Trophoblast cell (in vitro differentiated cells and primary cell): ENCODE measurements at places on chromosomes 7 and 10.

DNA sequence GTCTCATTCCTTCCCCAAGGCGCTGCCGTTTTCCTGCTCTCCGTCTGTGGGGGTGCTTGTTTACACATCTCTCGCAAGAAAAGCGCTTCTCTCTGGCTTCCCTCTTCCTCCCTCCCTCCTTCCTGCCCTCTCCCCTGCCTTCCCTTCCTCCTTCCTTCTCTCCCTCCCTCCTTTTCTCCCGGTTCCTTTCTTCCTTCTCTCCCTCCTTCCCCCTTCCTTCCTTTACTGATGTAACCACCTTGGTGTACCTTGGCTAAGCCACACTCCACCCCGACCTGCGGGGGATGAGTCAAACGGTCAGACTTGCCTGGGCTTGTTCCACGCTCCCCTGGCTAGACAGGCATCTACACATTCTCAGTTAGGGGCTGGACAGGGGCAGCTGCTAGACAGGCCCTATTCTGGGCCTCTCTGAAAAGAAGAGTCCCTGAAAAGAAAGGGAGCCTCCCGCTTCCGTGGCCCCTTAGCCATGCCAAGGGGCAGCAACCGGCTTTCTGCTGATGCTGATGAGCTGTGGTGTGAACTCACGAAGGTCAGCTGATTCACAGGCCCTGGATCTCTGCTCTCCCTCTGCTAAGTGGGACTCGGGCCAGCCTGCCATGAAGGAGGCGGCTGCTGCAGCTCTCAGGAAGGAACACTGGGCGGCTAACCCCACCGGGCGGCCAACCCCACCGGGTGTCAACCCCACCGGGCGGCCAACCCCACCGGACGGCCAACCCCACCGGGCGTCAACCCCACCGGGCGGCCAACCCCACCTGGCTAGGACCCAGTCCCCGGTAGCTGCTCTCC is 216.8 kb downstream of the TCERG1L start:
- DNase-seq = peak; percentile 73

DNA sequence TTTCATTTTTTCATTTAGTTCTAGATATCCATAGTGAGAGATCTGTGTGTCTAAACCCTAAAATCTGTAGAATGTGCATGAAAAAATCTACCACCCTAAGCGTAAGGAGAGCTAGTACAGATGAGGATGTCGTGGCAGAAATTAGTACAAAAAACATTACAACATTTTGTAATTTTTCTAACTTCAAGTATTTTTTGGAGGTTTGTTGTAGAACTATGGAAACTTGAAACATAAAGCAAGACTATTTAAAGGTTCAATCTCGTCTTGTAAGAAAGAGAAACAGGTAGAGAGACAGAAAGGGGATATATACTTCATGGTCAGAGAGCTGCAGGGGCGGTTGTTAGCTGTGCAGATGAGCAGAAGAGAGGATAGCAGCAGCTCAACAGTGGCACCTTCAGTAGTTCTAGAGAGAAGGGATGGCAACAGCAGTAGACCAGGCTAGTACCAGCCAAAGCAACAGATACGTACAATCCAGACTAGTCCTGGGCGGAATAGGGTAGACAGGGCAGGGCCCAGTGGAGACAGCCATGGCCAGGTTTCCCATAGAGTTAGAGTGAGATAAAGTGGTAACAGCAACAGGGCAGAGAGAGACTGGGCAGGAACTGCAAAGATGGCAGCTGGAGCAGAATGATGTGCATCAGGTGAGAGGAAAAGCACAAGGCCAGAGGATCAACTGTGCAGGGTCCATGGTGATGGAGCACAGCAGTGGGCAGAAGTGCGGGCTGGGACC is 145.2 kb downstream of the FRMD4A start:
- peak; percentile 91 for DNase-seq

DNA sequence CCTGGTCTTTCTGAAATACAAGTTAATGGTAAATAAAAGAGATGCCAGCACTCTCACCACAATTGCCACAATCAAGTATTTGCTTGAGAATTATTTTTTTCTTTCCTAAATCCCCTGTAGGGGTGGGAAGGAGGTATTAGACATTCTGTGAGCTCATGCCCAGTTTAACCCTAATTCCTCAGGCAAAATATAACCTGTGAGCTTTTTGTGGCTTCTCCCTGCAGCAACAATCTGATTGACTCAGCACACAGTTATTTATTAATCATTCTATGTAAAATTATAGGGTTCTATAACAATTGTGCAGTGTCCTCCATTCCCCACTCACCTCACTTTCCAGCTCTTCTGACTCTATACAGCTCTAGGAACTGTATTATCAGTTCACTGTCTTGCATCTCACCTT is 66.3 kb downstream of the GLI3 start:
- no peak for DNase-seq

DNA sequence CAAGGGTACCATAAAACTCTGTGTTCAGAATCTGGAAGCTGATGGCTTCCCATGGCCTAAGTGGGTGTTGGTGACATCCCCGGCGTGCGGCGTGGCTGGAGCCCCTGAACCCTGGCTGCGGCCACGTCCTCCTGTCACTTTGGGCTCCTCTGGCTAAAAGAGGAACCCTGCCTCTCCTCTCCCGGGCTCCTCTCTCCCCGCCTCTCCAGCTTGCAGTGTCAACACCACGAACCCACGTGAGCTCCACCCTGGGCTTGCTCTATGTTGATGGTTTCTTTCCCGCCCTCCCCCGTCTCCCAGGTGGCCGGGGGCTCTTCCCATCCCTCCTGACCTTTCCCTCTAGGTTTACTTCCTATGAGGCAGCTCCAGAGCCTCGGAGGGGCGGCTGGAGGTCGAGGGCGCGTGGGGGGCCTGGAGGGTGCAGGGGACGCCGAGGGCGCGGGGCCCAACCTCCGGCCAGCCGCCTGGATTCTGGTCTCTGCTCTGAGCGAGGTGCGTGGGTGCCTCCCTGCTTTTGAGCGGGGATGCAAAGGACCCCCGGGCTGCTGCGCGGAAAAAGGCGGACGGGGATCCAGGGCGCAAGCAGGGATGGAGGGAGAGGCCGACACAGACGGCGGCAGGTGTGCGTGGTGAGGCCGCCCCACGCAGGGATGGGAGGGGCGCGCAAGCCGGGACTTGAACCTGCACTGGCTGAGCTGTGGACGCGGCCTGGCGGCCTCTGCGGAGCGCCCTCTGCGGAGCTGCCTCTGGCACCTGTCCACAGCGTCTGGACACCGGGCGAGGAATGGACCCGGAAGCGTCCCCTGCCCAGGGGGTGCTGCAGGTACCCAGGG is 115.5 kb upstream of the DIP2C start:
- DNase-seq = no peak

DNA sequence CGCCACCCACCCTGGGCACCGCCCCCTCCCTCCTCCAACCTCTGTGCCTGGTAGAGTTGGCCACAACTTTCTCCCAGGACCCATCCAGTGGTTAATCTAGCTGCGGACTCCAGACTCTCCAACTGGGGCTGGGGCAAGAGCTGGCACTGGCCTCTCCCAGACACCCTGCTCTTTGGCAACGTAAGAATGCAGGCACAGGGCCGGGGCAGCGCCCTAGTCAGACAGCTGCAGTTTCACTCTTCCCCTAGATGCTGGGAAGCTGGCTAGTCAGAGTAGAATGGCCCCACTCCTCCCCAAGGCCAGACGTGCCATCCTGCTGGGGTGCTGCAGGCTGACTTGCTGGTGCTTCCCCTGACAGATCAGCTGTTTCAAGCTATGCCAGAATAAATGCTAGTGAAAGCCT is 22.1 kb downstream of the HSPA12A start:
- DNase-seq = no peak

GRCh38 chr10:21534604-21535493 is 817 bp downstream of the MLLT10 start:
- DNase-seq = peak; percentile 80

DNA sequence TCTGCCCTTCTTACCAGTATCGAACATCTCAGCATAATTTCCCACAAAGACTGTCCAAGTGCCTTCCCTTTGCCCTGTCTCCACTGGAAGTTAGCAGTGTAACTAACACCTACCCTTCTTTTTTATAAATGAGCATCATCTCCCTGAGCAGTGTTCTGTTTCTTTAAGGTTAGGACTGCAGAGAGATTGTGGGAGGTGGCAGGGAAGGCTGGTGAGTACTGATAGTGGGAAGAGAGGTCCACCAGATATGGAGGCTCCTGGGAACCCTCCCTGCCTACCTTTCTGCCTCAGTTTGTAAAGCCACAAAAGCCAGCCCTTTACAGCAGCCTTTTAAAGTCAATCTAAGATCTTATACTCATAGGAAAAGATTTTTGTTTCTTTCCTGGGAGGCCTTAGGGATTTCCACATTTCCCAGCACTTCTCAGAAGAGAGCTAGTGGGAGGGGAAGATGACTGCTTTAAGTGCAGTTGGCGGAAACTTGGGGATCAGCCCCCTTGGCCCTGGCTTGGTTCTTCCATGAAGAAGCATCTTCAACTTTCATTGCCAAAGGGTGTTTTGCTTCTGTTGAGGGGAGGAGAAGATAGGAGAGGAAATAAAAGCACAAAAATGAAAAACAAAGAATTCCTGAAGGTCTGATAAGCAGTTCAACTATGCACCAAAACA is 36.6 kb upstream of the CALD1 start:
- no peak for DNase-seq

DNA sequence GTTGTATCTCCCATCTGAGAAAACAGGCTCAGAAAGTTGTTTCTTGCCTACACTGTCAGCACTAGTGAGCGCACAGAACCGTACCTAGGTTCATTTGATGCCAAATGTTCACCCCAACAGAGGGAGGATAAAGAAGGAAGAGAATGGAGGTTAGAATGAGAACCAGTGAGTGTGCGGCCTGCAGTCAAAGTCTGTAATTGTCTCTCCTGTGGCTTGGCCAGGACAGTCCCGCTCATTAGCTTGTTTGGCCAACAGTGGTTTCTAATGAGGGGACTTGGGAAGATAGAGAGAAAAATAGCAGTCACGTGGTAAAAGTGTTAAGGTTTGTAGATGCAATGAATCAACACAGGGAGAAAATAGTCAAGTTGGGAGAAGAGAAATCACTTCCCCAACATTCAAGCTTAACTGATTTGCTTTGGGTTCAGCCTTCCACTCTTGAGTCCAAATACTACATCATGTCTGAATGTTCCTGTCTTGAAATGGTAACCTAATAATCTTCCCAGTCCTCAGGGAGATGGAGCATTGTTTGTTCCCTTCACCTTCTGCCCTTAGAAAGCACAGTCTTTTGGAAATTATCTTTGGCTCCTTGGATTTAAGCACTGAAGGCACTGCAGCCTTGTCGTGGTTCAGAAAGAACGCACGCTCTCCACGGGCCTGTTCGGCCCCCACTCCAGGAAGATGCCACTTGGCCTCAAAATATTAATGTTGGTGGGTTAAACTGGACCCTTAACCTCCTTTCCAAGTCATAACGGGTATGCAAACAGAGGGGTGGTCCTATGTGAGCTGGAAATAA is 360.4 kb upstream of the ZNF32 start:
- DNase-seq = no peak
